ENCODE measurements at places on chromosomes 12 and 14.

GRCh38 chr12:30863839-30864238 lies 62.7 kb upstream of the TSPAN11 start:
- DNase-seq, result no peak

DNA sequence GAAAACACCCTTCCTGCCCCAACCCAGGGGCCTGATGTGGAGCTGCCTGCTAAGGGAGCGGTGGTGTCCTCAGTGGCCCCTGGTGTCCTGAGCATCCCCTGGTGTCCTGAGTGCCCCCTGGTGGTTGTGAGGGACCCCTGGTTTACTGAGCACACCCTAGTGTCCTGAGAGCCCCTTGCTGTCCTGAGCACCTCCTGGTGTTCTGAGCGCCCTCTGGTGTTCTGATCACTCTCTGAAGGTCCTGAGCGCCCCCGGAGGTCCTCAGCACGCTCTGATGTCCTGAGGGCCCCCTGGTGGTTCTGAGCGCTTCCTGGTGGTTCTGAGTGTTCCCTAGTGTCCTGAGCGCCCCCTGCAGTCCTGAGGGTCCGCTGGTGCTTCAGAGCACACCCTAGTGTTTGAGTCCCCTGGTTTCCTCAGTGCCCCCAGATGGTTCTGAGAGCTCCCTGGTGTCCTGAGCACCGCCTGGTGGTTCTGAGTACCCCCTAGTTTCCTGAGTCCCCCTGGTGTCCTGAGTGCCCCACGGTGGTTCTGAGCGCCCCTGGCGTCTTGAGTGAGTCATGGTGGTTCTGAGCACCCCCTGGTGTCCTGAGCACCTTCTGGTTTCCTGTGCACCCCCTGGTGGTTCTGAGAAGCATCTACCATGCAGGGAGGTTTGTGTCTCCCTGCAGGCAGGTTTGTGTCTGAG lies 1004.2 kb downstream of the TMEM121 start:
- DNase-seq, result no peak

DNA sequence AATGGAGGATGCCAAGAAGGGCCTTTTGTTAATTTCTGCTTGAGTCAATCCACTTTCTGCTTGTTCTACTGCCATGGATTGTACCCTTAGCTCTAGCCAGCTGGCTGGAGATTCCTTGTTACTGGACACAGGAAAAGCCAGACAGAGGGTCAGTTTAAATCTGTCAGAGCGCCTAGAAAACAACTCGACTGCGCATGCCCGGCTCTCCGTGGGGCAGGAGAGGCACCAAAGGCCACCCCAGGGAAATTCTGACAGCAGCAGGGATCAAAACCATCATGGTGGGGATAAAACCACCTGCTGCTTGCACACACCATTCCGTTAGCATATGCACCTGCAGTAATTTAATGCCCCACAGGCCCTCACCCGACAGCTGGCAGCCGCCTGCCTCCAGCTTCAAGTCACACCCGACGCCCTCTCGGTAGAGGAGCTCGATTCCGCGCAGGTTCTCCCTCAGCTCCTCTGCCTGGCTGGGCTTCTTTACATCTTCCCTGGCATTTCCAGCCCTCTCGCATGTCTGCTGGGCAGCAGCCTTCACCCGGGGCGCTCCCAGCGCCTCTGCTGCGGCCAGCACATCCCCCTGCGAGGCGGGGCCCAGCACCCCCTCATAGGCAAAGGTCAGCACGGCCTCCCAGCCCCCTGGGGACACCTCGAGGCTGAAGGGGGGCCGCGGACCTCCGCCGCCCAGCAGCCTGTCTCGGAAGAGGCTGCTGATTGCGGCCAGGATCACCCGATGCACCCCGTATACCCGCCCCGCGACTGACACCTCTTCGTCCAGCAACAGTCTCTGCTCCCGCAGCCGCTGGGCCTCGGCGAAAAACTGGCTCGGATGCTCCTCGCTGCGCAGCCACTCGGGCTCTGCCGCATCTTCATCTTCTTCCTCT lies 1.0 kb downstream of the KLHL33 start:
- DNase-seq, result no peak

- no peak for DNase-seq
These were observed 133.7 kb downstream of the BRMS1L start for GRCh38 chr14:35959835-35960234.

DNA sequence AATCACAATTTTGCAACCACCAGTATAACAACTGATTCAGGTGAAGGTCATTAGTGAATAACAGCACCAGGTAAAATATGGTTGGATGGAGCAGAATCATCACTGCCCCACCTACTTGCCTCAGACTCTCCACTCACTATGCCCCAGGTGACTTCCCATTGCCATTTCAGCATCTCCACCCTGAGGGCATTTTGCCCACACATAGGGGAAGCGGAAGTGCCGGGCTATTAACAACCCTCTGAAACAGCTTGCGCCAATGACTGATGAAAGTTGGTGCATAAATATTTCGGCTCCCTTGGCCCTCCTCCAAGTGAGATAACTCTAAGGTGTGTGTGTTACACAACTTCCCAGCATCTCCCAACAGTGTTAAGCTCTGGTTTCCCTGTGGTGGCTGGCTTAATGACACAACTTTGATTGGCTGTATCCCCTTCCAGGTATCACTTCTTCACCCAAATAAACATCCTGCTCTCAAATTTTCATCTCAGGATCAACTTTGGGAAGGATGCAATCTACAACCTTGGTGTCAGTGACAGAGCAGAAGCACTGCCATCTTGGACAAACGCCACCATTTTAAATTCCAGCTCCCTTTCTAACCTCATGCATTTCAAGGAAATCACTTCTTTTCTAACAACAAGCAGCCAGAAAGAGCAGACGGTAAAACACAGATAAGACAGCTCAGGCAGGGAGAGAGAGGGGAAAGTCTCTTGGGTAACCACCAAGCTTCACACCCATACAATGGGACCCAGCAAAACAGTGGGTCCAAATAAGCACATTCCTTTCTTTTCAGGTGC lies 73.6 kb upstream of the PPP2R5C start:
- DNase-seq, result no peak

DNA sequence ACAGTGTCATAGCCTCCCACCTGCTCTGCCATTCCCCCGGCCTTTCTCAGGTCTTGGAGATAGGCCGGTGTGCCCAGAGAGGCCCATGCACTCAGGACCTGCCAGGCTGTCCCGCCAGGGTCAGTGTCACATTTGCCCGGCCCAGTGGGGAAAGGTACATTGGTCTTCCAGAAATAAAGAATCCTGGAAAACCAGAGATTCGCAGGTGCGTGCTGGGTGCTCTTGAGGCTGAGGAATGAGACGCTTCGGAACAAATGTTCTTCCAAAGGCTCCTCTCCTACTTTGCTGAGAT lies 205.8 kb upstream of the RTL1 start:
- DNase-seq, result no peak

GRCh38 chr12:107115119-107115518 lies 21.8 kb upstream of the CRY1 start:
- no peak for DNase-seq

- DNase-seq, result no peak
These were observed 20.0 kb upstream of the CLEC2D start for GRCh38 chr12:9649532-9649940.

- no peak for DNase-seq
These were observed 73.1 kb downstream of the DERA start for GRCh38 chr12:15984097-15984800.

- DNase-seq, result no peak
These were observed 21.3 kb downstream of the CRADD start for GRCh38 chr12:93698307-93699092.

DNA sequence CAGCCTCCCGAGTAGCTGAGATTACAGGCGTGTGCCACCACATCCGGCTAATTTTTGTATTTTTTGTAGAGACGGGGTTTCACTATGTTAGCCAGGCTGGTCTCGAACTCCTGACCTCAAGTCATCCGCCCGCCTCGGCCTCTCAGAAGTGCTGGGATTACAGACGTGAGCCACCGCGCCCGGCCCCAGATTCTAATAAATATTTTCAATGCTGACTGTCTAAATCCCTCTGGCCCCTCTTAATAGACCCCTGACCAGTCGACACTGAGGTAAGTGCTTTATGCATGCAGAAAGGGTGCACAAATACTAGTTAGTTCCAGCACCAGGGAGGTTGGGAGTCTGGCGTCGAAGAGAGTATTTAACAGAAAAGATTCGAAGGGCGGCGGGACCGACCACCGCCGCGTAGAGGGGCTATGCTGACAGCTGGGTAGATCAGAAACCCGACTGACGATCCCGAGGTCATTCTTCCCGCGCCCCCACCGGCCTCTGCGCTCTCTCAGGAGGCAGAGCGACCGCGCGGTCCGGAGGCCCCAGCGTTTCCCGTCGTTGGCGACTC lies 1.1 kb upstream of the SPATS2 start:
- DNase-seq, result no peak

- no peak for DNase-seq
These were observed 91.9 kb upstream of the LMNTD1 start for GRCh38 chr12:25644979-25645378.

DNA sequence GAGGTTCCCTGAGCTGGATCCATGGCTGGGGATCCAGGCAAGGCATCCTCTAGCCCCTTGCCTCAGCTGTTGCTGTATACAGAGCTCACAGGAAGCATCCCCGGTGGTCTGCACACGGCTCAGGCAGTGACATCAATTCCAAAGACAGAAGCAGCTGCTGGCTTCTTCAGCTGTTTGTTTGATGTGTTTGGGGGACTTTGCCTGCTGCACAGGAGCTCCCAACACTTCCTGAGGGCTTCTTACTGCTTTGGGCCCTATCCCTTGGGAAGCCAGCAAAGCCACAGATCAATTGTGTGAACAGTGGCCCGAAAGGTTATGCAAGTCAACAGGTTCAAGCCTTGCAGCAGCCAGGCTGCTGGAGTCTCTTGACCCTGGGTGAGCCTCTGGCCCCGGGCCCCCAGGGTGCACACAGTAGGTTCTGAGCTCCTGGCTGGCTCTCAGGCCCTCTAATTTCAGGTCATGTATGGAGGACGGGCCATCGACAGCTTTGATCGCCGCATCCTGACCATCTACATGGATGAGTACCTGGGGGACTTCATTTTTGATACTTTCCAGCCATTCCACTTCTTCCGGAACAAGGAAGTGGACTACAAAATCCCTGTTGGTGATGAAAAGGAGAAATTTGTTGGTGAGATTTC lies 42.6 kb downstream of the CCDC92 start:
- no peak for DNase-seq

- no peak for DNase-seq
These were observed 4.7 kb downstream of the KLRK1 start for GRCh38 chr12:10385166-10385613.

DNA sequence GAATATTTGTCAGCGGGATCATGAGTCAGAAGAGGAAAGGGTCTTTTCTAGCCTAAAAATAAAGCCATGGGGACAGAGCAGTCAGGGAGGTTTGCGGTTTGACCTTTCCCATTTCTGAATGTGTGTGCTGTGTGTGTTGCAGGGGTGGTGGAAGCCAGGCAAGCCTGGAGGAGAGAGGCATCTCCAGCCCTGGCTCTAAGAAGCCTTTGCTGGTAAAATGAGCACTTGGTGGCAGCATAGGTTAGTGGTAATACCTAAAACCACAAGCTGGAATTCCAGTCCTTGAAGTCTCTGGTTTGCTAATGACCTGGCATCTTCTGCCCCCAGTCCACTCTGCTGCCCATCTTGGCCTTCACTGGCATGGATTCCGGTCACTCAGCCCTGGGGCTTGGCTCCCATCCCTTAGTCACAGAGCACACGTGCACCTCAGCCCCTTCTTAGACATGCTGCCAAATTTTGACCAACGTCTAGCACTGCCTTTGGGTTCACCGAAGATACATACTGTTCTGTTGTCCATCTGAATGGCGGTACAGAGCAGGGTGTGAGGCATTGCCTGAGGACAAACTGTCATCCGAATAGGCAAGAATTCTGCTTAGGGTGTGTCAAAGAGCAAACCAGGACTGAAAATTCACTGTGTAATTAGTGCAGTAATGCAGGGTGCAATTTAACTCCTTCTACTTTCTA lies 52.7 kb downstream of the KCNA5 start:
- no peak for DNase-seq

GRCh38 chr12:46065412-46066166 lies 75.2 kb upstream of the SCAF11 start:
- DNase-seq, result no peak

DNA sequence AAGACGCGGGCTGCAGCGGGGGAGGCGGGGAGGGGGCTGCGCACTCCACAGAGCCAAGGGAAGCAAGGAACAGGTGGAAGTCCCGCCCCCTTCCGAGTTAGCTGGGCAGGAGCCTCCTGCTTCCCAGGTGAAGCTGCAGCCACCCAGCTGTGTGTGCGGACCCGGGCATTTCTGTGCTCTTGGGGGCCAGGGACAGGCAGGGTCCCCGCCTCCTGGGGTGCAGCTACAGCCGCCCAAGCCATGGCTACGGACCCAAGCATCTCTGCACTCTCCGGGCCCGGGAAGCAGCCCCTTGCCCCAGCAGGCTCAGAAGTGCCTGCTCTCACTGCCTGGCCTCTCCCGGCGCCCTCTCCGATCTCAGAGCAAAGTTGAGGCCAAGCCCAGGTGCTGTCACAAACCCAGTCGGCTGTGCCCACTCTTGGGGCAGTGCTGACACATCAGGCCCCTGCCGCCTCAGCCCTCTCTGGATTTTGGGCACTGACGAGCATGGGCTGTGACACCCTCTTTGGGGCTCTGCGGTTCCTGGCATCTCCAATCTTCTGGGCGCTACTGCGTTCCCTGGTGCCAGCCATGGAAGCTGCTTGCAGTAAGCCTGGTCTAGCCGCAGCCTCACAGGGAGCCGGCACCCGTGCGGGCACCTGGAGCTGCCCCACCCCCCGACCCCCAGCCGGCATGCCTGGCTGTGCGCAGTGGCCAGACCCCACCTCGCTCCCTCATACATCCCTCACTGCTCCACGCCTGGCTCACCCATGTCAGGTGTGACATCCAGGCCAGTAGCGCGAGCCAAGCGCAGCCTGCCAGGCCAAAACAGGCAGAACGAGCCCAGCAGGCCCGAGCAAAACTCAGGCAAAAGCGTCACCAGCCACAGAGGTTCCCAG lies 8.5 kb upstream of the MGAT4C start:
- no peak for DNase-seq

GRCh38 chr12:116368196-116369194 lies 91.0 kb upstream of the MED13L start:
- DNase-seq, result no peak

DNA sequence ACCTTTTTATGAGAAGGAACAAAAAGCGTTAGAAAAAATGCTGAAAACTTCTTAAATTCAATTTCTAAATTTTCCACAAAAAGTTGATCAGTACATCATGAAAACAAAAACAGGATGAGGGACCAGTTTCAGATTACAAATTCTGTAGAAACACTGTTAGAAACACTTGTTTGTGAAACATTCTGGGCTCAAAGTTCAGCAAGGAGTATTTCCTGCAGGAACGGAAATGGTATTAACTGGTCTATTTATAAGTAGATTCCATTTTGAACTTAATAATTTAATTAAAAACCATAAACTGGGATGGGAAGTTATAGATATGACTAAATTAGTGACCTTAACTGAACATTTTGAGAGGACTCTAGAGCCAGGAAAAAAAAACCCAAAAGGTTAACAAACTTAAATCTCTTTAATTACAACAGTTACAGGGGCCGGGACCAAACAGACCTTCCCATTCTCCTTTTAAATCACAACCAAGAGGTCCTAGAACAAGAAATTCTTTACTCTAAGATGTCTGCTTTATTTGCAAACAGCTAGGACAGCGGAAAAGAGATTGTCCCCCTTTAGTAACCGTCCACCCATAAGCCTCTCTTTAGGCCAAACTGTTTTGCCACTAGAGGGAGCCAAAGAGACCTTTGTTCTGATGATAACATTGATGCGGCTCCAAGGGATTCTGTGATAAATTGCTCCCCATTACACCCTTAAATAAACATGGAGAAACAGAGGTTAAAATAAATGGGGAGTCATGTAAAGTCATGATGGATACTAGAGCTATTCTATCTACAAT lies 69.0 kb upstream of the RERGL start:
- no peak for DNase-seq

GRCh38 chr12:75961878-75962277 lies 69.7 kb downstream of the PHLDA1 start:
- DNase-seq, result no peak
